ENCODE measurements at places on chromosomes 7 and 10.

DNA sequence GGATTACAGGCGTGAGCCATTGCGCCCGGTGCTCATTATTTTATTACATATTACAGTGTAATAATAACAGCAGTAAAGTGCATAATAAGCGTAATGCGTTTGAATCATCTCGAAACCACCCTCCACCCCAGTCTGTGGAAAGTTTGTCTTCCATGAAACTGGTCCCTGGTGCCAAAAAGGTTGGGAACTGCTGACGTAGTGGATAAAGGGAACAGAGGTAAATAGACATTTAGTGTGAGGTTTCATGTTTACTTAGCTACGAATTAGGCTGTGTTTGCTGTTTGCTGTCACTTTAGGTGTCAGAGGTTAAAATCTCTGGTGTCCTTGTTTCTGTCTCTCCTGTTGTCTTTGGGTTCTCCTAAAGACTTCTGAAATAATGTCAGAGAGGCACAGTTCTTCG is 60.3 kb upstream of the SLC39A12 start:
- no peak for DNase-seq

- no peak for DNase-seq
These were observed 135.5 kb downstream of the SLIT1 start for GRCh38 chr10:97050205-97050745.

DNA sequence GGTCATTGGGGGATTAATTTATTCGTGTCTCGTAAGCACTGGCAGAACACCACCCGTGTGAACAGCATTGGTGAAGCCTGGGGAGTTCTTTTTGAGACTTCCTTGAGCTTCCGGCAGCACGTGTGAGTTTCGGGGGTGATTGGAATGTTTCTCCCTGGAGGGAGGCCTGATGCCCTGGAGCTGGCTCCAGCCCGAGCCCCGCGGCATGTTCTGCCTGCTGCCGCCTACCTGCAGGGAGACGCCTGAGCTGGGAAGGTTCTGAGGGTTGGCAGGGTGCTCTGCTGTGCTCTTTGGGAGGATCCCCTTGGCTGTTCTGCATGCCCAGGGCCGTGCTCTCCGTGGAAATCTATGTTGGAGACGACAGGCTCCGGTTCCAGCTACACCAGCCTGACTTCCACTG is 159.3 kb downstream of the MGMT start:
- DNase-seq, result no peak

DNA sequence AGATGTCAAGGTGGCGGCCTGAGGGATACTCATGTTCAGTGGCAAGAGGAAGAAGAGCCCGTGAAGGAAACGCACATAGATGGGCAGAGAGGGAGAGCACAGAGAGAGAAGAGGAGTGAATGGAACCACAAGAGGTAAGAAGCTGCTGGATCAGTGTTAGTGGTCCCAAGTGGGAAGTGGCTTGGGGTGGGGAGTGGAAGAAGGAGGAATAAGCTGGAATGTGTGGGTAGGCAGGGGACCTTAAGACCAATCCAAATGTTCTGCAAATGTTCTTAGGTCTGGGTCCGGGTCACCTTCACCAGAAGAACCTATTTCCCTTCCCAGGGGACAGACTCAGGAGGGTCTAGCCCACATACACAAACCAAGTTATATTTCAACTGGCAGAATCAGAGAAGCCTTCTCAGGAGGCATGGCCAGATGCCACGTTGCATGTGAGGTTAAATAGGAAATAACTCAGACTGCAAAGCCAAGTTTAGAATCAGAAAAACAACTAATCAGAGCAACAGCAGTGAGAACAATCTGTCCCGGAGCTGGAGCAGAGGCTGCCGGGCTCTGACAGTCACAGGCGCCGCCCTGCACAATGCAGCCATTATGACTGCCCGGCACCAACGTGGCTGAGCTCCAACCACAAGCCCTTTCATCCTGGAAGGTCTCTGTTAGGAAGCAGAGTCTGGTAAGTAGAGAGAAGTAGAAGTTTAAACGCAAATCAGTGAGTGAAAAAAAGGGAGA is 78.6 kb upstream of the ARMC3 start:
- DNase-seq, result no peak

DNA sequence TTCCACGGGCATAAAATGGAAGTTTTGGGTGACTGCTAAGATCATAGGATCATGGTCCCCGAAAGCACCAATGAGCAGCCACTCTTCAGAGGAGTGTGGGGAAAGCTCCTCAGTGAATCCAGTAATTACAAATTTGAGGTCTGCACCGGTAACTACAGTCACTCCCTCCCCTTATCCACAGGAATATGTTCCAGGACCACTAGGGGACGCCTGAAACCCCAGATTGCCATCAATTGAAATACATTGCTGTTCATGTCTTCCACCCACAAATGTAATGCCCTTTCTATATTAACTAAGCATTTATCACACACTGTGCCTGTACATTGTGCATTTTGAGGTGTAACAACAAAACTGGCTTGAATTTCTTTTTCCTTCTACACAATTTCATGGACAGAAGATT is 447.9 kb upstream of the PFKP start:
- DNase-seq, result no peak

GRCh38 chr7:45601094-45601493 is 26.9 kb downstream of the ADCY1 start:
- no peak for DNase-seq
